ENCODE measurements at places on chromosomes 7 and 10.

DNA sequence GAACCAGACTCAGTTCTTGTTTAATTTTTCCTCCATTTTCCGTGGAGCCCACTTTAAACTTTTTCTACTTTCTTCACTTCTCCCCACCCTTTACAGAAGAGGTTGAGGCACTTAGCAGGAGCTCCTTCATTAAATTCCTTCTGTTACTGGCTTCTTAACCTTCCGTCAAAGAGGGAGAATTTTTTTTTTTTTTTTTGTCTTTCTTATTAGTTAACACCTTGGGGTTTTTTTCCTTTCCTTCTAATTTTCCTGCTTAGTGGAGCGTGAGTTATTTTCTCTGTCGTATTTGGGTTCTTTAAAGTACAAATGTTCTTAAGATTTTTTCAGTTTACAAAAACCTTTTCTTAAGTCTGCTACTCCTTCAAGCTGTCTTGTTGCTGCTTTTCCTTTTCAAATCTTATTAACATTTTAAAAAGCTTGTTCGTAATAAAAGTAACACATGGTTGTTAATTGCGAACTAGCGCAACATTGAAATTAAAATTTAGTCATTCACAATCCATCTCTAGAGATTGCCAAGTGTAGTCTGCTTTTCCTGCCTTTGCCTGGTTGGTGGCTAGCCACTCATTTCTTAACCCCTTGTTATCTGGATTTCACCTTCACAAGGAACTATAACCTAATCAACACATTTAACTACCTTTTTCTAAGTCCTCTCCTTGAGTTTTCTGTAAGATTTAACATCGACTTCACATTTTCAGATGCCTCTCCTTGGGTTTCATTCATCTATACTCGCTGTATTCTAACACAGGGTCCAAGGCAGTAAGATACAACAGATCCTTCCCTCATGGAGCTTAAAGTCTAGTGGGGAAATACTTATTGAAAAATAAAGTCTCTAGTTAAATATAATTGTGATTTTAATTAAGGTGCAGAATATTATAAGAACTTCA lies 2.0 kb downstream of the BMPR1A start:
- no peak for DNase-seq

DNA sequence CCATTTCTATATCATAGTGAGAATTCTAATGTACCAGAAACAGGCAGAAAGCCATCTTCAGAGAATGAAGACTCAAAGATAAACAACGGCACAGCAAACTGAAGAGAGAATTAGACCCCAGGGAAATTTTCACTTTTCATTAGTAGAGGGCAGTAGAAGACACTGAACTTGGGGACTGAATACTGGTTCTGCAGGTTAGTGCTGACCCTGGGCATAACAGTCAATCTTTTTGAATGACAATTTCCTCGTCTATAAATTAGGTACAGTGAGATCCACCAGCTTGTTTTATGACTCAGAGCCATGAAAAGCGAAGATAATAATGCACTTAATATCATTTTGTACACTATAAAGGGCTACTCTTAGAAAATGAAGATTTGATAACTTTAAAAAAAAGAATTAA lies 13.7 kb downstream of the FKBP14 start:
- no peak for DNase-seq

DNA sequence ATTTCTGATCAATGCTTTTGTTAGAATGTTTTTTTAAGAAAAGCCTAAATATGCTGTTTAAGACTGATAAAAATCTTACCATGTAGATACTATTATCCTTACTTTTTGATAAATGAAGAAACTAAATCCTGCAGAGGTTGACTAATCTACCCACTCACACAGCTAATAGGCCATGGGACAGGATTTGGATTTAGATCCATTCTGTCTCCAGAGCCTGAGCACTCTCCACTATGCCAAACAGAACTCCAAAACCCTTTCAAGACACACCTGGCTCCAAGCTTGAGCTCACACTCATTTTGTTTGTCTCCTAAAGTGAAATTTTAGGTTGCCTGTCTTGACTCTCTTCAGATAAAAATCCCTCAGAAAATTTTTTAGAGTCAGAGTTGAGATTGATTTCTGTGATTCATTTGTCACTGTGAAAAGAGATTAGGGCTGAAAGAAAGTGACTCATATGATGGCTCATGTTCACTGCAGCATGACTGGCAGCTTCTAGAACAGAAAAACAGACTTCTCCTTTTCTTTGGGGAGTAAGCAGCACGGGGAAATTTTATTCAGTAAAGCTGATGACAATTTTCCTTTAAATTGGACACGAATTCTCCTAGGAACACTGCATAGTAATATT lies 132.3 kb upstream of the POT1 start:
- DNase-seq = no peak

- no peak for DNase-seq
Measured at GRCh38 chr7:108284349-108285002, 154.3 kb upstream of the LAMB4 start.

GRCh38 chr10:132204781-132205473 lies 18.2 kb downstream of the DPYSL4 start:
- DNase-seq = no peak

GRCh38 chr10:114624951-114625780 lies 32.9 kb downstream of the ABLIM1 start:
- DNase-seq = no peak

DNA sequence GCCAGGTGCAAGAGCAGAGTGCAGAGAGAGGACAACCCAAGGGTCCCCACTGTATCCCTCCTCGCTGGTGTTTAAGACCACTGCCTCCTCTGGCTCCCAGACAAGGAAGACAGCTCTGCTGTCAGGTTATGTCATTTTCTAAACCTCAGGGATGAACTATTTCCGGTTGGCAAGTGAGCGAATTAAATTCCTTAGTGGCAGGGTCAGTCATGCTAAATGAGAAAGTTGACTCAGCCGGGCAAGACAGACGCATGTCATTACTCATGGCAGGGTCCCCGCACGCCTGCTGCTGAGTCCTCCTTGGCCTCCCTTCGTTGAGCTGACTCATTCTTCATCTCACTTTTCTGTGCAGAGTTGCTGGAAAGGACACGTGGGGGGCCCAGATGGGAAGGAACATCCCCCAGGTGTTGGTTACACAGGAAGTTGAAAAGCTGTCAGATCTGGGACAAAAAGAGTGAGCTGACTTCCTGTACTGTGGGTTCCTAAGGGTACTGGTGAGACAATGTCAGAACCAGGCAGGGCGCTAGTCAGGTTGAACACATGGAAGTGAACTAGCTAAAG lies 47.1 kb upstream of the UCN3 start:
- DNase-seq = no peak

DNA sequence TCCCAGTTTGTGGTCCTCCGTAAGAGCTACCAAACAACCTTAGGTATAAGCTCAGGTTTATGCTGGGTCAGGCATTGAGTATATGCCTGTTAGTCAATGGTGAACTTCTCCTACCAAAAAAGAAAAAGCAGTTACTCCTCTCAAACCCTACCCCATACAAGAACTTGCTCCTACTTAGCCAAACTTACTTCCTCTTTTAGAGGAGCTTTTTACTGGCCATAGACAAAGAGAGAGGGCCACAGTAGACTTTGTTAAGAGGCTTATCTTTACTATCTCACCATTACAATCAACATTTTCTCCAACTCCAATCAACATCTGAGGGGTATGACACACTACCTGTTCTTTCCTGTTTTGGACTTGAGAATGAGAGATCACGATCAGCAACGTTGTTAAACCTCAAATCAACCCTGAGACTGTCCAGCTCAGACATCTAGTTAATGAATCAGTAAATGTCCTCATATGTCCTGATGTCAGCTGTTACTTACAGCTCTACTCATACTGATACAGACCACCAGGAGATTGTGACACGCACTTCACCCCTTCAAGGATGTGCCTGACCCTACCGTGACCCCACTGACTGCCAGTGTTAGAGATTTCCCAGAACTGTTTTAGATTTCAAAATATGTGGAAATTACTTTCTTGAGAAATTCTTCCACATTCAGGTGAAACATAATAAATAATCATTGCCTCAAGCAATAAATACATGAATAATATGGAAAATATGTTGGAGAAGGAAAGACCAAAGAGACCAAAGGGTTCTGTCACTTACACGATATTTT lies 18.4 kb upstream of the CCDC71L start:
- DNase-seq = no peak

GRCh38 chr10:36253731-36254130 lies 611.6 kb upstream of the FZD8 start:
- DNase-seq = no peak

DNA sequence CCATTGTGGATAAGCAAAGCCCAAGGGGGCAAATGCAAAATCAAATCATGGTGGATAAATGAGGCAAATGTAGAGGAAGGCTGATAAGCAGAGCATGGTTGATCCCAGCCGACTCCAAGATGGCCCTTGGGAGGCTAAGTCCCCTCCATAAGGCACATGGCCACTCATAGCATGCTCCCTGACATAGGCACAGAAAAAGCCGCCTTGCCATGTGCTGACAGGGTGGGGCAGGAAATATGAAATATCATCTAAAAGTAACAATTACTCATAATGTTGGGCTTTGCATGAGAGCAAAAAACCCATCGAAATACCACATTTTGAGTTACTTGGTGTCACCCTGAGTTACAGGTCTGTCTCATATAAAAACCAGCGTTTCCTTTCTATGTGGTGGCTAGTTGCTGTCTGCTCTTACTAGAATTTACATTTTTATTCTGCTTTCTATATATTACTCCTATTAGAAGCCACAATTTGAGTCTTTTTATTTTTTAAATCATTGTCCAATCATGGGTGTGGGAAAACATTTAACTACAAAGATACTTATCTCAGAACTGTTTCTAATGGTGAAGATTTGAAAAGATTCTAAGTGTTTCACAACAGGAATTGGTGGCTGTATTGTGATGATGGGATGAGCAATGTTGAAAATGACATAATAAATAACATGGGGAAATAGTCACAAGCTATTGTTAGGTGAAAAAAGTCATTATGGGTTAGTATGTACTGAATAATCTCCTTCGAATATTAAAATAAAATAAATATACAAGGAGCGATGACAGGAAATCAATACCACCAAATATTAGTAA lies 102.7 kb downstream of the CUBN start:
- DNase-seq = no peak

DNA sequence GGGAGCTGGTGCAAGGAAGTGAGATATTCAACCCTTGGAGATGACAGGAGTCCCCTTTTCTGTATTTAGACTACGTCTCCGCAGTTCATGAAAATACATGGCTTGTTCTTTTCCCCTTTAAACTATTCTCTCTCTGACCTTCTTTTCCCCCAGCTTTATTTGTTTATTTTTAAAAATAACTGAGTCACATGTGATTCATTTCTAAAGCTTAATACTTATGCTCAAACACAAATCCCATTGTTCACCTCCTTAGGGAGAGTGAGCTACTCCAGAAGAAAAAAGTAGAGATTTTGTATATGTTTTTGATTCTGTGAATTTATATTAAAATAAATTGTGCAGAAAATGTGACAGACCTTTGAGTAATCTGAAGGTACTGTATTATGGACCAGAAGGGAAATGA lies 35.9 kb upstream of the FZD1 start:
- DNase-seq = no peak

- no peak for DNase-seq
Measured at GRCh38 chr10:14605231-14605925, 169.3 kb downstream of the FAM107B start.

GRCh38 chr10:98170249-98171117 lies 36.0 kb downstream of the R3HCC1L start:
- DNase-seq = peak; percentile 13

DNA sequence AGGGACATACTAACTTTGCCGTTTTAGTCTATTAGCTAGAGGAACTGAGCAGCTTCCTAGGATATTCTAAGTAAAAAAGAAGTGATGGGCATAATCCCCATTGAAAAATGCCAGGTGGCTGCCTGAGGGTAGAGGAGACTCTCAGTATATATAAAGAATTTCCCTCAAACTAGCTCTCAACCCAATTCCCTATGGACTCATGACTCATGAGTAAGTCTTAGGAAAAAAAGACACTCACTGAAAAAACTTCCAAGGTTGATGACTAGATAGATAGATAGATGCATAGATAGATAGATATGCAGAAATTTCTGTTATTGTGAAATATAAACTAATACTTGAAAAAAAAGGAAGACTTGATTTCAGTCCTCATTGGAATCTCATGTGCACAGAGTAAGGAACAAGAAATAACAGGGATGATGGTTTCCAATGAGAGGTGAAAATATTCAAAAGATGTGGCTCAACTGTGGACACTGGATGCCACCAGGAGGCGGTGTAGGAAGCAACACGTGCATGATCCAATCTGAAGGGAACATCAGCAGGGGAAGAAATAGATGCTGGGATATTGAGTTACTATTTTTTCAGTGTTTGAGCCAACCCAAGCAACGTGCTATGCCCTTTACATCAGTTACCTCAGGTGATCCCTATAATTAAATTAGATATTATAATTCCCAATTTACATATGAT lies 711.0 kb upstream of the LRRTM3 start:
- DNase-seq = no peak

DNA sequence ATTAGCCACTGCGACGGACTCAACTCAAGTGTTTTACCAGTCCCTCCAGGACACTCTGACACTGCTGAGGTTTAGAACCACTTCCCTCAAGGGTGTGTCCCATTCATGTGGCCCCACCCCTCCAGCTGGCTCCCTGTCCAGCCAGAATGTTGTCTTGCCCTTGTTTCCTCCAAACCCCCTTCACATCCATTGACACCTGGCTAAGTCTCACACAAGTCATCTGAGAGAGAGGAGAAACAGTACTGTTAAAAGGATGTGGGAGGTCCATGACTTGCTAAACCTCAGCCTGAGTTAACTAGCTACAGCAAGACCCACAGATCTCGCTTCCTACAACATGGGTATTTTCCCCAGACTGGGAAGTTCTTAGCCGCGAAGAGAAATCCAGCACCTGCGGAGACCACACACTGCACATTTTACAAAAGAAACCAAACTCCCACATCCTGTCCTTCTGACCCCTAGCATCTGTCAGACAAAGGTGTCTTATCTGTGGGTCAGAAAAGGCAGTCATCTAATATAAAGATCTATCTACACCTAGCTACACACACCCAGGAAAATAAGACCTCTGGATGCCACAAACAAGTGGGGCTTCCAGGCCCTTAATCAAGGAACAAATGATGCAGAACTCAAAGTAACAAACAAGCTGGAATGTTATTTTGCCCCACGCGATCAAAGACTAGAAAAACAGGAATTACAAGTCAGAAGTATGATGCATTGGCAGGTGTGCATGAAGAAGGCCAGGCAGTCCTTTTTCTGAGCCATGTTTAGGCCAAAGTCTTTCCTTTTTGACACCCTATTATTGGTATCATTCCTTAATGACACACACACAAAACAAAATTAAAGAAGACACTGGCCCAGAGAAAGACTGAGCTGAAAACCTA lies 13.9 kb downstream of the OSBPL3 start:
- DNase-seq = no peak
